Activated CD4-positive, alpha-beta T cell treated with anti-CD3 and anti-CD28 coated beads, Interleukin-2, amount 10 ng/mL, durations not matched to agents 24 days and 14 days (primary cell): ENCODE measurements at places on chromosomes 12 and 14. TPM values are rescaled to one million over a fixed set of nuclear protein-coding genes. Genes with fewer than 3 reads are reported as not detected.
A peak's percentile ranks its signal among the peaks of the same experiment; 100 is the strongest.

DNA sequence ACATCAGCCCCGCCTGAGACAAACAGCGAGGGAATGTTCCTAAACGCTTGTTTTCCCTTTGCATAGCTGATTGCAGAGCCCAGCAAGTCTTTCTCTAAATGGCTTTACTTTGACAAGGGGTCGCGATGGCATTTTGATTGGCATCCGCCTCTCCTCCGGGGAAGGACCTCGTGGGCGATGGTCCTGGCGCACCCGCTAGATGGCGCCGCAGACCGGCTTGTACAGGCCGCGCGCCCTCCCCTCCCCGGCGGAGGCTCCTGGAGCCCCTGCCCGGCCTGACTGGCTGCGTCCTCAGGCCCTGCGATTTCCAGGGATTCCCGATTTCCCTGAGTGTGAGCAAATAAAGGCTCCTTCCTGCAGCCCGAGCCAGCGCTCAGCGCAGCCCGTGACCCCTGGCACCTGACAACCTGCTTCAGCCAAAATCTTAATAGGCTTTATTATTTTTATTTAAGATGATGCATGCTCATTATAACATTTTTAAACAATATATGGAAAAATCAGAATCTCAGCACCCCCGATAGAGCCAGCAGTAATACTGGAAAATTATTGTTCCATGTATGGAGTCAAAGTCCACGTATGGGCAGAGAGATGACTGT lies 468.3 kb downstream of the AACS start:
- peak; percentile 73 for DNase-seq

GRCh38 chr14:86654558-86655184 lies 1124.7 kb downstream of the FLRT2 start:
- DNase-seq = peak; percentile 65

DNA sequence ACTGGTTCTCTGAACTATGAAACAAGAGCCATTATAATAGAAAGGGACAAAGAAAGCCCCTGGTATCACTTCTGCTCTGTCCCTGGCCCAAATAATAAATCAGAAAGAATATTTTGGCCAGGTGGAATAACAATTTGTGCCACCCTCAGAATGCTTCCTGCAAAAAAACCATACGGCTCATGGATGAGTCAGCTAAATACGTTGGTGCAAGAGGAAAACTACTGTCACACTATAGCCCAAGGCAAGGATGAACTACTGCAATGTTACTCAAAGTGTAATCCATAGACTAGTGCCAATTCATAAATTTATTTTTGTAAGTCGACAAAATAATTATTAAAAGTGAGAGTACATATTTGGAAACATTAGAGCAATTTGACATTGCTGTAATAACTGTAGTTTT lies 68.2 kb downstream of the ANKS1B start:
- no peak for DNase-seq

DNA sequence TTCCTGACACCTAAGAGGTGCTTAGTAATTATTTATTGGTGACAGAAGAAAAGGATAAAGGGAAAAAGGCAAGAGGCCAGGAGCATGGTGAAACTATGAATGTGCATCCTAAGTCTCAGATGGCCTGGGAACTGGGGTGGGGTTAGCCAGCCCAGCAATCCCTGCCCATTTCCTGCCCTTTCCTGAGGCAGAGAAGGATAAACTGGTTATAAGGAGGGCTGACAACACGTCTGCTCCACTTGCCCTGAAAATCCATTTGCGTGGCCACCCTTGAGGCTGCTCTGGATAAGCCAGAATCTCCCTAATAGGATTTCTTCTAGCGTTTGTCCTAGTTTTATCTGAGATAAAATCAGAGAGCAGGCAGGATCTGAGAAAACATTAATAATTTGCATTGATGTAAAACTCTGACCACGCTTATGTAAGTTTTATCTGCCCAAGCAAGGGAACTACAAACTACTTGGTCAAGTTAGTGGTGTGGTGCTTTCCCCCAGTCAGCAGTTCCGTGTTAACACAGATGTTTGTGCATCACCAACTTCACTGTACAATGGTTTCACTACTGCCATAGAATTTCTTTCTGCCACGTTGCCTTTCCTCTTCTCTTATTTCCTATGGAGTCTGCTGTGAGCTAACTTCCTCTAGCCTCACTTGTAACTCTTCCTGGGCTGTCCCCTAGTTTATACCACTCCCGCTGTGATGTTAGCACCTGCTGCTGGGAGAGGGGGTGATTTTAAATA lies 392.7 kb downstream of the RPS29 start:
- DNase-seq = no peak

RHNO1 gene
- 47.2 and 48.1 TPM in 2 replicates for total RNA-seq

GRCh38 chr14:90405101-90405500 lies 8.3 kb downstream of the CALM1 start:
- DNase-seq = no peak

GRCh38 chr14:85336817-85337216 lies 193.1 kb upstream of the FLRT2 start:
- no peak for DNase-seq

DNA sequence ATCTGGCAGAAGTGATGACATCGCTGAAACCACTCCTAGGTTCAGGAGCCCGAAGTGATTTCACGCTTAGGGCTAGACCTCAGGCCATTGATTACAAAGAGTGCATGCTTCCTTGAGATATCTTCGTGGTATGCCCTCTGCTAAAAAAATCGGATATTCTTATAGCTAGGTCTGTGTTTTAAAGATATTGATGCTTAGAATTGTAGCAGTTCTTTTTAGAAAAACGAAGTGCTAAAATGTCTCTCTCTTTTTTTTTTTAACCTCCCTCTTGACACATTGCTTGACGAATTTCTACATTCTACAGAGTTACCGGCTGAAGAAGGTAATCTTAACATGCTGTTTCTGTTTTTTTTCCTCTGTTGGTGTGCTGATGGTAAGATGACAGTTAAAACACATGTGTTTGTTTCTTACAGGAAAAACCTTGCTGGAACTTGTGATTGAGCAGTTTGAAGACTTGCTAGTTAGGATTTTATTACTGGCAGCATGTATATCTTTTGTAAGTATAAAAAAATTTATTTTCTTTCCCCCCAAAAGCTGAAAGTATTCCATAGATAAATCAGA lies 1.3 kb downstream of the ATP2A2 start:
- no peak for DNase-seq

KRT7 gene
- 12.3 and 15.8 TPM in 2 replicates for total RNA-seq

- DNase-seq = no peak
These were observed 135.0 kb upstream of the OTX2 start for GRCh38 chr14:56945291-56945690.

- peak; percentile 71 for DNase-seq
These were observed at the start of gene CYP27B1 for GRCh38 chr12:57766464-57767304. TSS of gene CYP27B1 (minus strand) at chr12:57767078. CDS start at chr12:57767041, 37 bp downstream.

GRCh38 chr14:20386276-20386855 lies 26.9 kb downstream of the TEP1 start:
- no peak for DNase-seq

- no peak for DNase-seq
These were observed 34.7 kb downstream of the SSH1 start for GRCh38 chr12:108822497-108823205.

GRCh38 chr12:121799156-121799841 lies 4.5 kb upstream of the SETD1B start:
- peak; percentile 87 for DNase-seq

DNA sequence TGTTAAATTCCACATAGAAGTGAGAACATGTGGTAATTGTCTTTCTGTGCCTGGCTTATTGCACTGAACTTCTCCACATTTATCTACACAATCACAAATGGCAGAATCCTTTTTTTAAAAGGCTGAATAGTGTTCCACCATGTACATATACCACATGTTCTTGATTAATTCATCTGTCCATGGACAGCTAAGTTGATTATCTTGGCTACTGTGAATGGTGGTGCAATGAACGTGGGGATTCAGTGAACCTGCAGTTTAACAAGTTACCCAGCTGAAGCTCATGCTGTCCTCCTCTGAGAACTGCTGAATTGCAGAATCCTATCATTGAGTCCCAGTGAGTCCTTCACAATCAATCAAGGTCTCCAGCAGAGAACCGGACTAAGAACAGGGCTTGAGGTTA lies 74.9 kb downstream of the TBK1 start:
- no peak for DNase-seq

- no peak for DNase-seq
These were observed 23.7 kb downstream of the FOXN3 start for GRCh38 chr14:89393222-89393745.
